A549 treated with Mapracorat at 1 μM for 4 hours (cell line): ENCODE measurements at places on chromosomes 2 and 18. TPM values are rescaled to one million over a fixed set of nuclear protein-coding genes. Genes with fewer than 3 reads are reported as not detected.

The RAB17 gene
- 0.14 to 0.85 TPM (median 0.23 TPM) in 5 replicates for total RNA-seq

The C2orf42 gene
- total RNA-seq = 5.5 to 8.9 TPM (median 7.5 TPM) in 5 replicates

The AKAIN1 gene
- not detected in 5 replicates for total RNA-seq

The FAHD2B gene
- 10.2 to 12.0 TPM (median 11.6 TPM) in 5 replicates for total RNA-seq

The IGFBP2 gene
- 66.0 to 94.9 TPM (median 90.1 TPM) in 5 replicates for total RNA-seq

The COL4A4 gene
- 1.1 to 2.5 TPM (median 1.7 TPM) in 5 replicates for total RNA-seq

The GALNT5 gene
- total RNA-seq = 2.0 to 2.2 TPM (median 2.1 TPM) in 5 replicates

The NAT8 gene
- not detected in 5 replicates for total RNA-seq

The ADAM23 gene
- total RNA-seq = 8.4 to 10.2 TPM (median 9.2 TPM) in 5 replicates

The RAB11FIP5 gene
- 31.8 to 36.4 TPM (median 33.6 TPM) in 5 replicates for total RNA-seq

The RNF25 gene
- 50.2 to 55.3 TPM (median 51.5 TPM) in 5 replicates for total RNA-seq

The RAD51AP2 gene
- total RNA-seq = not detected in 5 replicates

The CTAGE1 gene
- total RNA-seq = not detected in 5 replicates

The SLC5A7 gene
- total RNA-seq = not detected in 5 replicates

The TNFAIP6 gene
- 0.68 to 1.5 TPM (median 0.78 TPM) in 5 replicates for total RNA-seq

The EFEMP1 gene
- total RNA-seq = 31.2 to 57.5 TPM (median 41.7 TPM) in 5 replicates

The DSC2 gene
- total RNA-seq = 0.75 to 1.2 TPM (median 1.0 TPM) in 5 replicates

The DYSF gene
- total RNA-seq = 0.50 to 1.0 TPM (median 0.78 TPM) in 5 replicates

The IL36G gene
- not detected in 5 replicates for total RNA-seq

The TSPYL6 gene
- total RNA-seq = not detected in 5 replicates

The ALPG gene
- total RNA-seq = 0.23 to 0.45 TPM (median 0.28 TPM) in 5 replicates

The VWA3B gene
- 0.33 to 0.80 TPM (median 0.37 TPM) in 3 of 5 replicates, not detected in the others for total RNA-seq

The ACVR1C gene
- total RNA-seq = not detected in 5 replicates

The DLGAP1 gene
- 0.03 TPM in 1 of 5 replicates, not detected in the others for total RNA-seq

The APLF gene
- 0.64 to 0.87 TPM (median 0.80 TPM) in 5 replicates for total RNA-seq

The FAM237A gene
- not detected in 5 replicates for total RNA-seq

The BMP10 gene
- not detected in 5 replicates for total RNA-seq

The CCDC121 gene
- 3.4 to 4.3 TPM (median 3.8 TPM) in 5 replicates for total RNA-seq

The ANKRD30B gene
- not detected in 5 replicates for total RNA-seq

The SNED1 gene
- total RNA-seq = 0.54 to 1.2 TPM (median 0.89 TPM) in 5 replicates

The HOXD13 gene
- 0.12 to 0.30 TPM (median 0.22 TPM) in 5 replicates for total RNA-seq

The DNAH6 gene
- 0.02 to 0.12 TPM (median 0.05 TPM) in 5 replicates for total RNA-seq

The PTH2R gene
- total RNA-seq = not detected in 5 replicates

The STARD6 gene
- not detected in 5 replicates for total RNA-seq

The MRPL53 gene
- 106 to 149 TPM (median 141 TPM) in 5 replicates for total RNA-seq

The MALT1 gene
- 7.9 to 10.6 TPM (median 9.1 TPM) in 5 replicates for total RNA-seq

The SLC9A4 gene
- not detected in 5 replicates for total RNA-seq

The ZNF892 gene
- 0.25 to 0.59 TPM (median 0.35 TPM) in 5 replicates for total RNA-seq

The TCF7L1 gene
- total RNA-seq = 7.8 to 10.4 TPM (median 9.9 TPM) in 5 replicates

The TPO gene
- 0.11 to 0.19 TPM (median 0.12 TPM) in 3 of 5 replicates, not detected in the others for total RNA-seq

The B3GNT7 gene
- 1.8 to 2.8 TPM (median 2.4 TPM) in 5 replicates for total RNA-seq

The ANKRD62 gene
- not detected in 5 replicates for total RNA-seq

The FBXO48 gene
- total RNA-seq = 0.39 to 0.61 TPM (median 0.55 TPM) in 5 replicates

The ANKRD29 gene
- 13.8 to 20.9 TPM (median 19.3 TPM) in 5 replicates for total RNA-seq

The NDC80 gene
- total RNA-seq = 12.5 to 15.4 TPM (median 13.3 TPM) in 5 replicates

The RNF152 gene
- 0.01 to 0.20 TPM (median 0.07 TPM) in 5 replicates for total RNA-seq

The SLC9A2 gene
- 2.5 to 2.9 TPM (median 2.8 TPM) in 5 replicates for total RNA-seq

The EVX2 gene
- total RNA-seq = not detected in 5 replicates

The FIGN gene
- 2.0 to 2.4 TPM (median 2.3 TPM) in 5 replicates for total RNA-seq

The ADGRF3 gene
- 0.04 to 0.28 TPM (median 0.13 TPM) in 4 of 5 replicates, not detected in the other for total RNA-seq

The RETREG2 gene
- total RNA-seq = 58.9 to 86.5 TPM (median 84.0 TPM) in 5 replicates

The EFHD1 gene
- total RNA-seq = 4.0 to 5.0 TPM (median 4.2 TPM) in 5 replicates

The SKA1 gene
- 11.2 to 11.9 TPM (median 11.7 TPM) in 5 replicates for total RNA-seq

The PLB1 gene
- total RNA-seq = 1.5 to 2.4 TPM (median 1.8 TPM) in 5 replicates

The UBXN2A gene
- 19.8 to 25.0 TPM (median 22.7 TPM) in 5 replicates for total RNA-seq

The CHRND gene
- total RNA-seq = not detected in 5 replicates

The CYTIP gene
- 0.25 TPM in 1 of 5 replicates, not detected in the others for total RNA-seq

The DBI gene
- 380 to 537 TPM (median 392 TPM) in 5 replicates for total RNA-seq

The AGXT gene
- not detected in 5 replicates for total RNA-seq
